ENCODE measurements at places on chromosomes 11 and 22.

DNA sequence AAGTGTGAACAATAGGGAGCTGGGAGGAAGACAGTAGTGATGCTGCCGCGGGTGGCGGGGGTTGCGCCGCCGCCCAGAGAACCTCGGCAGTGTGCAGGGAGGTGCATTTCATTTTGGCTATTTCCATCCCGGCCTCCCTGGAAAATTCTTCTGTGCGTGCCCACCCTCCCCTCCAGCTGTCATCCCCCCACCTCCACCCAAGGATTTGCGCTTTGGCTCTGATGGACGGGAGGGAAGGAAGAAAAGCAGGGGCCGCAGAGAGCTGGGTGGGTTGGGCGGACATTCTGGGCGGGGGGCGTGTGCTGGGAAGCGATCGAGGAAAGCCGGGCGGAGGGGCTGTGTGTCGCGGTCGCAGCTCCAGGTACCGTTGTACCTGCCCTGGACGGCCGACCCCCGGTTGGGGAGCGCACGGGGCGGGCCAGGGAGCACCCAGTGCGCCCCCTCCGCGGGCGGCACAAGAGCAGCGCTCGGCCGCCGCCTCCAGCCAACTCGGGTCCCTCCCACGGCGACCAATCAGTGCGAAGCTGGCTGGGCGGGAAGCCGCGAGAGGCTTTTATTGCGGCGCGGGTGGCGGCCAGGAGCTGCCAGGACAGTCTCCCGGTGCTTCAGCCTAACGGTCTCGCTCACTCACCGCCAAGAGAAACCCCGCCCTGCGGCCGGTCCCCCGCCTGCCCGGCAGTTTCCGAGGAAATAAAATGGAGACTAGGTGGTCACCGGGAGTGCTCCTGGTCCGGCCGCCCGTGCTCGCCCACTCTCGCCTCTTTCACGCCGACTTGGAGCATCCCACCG, 1.6 kb downstream of the NCAM1 start:
- DNase-seq = peak; percentile 64

DNA sequence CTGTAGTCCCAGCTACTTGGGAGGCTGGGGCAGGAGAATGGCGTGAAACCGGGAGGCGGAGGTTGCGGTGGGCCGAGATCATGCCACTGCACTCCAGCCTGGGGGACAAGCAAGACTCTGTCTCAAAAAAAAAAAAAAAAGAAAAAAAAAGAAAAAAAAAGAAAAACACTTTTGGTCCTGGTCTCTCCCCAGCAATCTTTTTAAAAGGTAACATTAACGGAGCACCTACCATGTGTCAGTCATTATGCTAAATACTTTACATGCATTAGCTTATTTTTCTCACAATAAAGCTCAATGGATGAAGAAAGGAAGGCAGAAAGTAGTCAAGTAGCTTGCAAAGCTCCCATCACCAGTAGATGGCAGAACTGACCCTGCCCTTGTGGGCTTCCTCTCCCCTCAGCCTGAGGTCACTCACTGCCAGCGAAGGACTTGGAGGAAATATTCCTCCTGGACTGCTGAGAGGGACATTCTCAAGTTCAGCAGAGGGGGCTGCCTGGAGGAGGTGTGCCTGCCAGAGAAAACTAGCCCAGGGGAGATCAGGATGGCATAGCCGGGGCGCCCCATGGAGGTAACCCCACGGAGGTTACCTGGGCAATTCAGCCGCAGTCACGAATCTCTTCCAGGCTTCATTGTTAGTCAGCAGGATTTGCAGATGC, 15.5 kb downstream of the APOL3 start:
- DNase-seq = no peak

DNA sequence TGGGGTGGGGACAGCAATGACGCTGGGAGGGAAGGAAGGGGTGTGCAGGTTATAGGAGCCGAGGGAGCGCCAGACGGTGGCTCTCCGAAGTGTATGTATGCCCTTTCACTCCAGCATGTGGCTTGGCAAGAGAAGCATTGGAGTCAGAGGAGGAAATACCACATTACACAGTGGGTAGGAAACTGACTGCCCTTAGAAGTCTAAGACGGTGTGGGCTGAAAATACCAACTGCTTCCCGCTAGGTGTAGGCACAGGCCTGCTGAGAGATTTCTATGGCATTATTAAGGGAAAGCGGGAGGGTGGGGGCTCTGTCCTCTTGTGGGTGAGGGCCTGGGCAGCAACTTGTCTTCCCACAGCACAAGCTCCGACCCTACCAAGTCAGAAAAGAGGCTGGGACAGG, 44.7 kb downstream of the CACNG2 start:
- no peak for DNase-seq

DNA sequence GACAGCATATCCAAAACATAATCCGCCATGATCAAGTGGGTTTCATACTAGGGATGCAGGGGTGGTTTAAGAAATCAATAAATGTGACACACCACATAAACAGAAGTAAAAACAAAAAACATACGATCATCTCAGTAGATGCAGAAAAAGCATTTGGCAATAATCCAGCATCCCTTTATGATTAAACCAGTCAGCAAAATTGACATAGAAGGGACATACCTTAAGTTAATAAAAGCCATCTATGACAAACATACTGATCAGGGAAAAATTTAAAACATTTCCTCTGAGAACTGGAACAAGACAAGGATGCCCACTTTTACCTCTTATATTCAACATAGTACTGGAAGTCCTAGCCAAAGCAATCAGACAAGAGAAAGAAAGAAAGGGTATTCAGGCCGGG, 49.6 kb downstream of the GAS2 start:
- DNase-seq = no peak

DNA sequence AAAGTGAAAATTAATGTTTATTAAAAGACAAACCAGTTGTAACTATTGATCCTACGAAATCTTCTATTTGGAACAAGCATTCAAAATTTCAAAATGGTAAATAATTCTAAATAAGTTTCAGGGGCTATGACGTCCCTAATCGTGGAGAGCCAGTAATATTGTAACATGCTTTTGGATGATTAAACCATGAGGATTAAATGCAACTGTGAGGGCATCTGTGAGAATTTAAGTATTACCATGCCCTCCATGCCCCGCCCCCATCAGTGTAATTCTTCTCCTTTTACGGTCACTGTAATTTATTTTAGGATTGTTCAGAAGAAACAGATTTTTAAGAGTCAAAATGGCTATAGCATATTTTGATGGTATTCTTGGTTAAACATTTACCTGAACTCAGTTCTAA, 133.2 kb downstream of the APOL5 start:
- no peak for DNase-seq

DNA sequence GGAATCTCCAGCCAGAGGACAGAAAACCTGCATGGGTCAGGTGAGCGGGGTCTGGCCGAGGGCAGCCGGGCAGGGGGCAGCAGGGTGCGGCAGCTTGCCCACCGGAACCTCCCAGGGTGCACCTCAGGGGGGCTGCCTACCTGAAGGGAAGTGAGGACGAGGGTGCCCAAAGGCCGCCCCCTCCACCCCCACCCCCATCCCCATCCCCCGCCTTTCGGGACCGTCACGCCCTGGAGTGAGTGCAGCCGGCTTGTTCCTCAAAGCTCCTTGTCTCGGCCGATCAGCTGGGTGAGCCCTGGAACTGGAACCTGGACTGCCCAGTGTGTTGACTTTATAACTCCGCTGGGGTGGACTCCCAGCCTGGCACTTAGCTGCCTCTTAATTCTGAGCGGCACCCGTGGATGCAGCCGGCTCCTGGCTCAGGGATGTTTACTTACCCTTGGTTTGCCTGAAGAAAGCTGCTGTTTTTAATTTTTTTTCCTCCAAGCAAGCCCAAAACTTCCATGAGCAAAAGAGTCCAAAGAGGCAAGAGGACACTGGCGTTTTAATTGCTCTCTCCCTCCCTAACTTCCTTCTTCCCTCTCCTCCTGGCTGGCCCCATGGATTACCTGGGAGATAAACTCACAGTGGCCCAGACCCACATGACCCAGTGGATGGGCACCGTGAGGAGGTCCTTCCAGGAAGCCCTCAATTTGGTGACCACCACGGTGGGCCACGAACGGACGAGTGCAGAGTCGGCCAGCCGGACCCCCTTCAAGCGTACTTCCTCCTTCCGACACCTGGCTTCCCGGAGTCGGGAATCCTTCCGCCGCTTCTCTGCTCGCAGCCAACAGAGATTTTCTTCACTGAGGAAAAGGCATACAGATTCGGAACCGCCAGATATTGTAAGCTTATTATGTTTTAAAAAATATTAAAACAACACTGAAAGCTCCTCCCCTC, 87.8 kb upstream of the CRYBB3 start:
- DNase-seq = no peak

GRCh38 chr22:22818861-22819855, 68.5 kb upstream of the IGLL5 start:
- no peak for DNase-seq

DNA sequence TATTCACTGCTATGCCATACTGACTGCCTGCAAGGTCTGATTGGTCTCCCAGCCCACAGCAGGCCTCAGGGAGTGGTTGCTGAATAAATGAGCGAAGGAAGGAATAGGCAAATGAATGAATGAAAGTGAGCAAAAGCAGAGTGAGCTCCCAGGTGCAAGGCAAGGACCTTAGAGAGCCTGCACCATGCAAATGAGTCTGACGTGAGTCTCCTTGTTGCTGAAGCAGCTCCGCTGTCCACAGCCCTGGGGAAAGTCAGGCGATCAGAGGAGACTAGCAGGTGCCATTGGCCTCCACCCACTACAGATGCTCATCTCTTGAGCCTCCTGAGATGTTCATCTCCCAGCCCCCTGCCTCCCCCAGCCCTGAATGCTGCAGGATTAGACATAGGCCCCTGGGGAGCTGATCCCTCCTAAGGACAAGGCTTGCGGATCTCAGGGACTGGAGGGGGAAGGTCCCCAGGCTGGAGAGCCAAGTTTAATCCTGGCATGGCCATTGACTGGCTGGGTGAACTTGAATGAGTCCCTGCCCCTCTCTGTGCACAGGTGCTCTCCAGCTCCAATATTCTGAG, 22.1 kb downstream of the GDPD5 start:
- no peak for DNase-seq

DNA sequence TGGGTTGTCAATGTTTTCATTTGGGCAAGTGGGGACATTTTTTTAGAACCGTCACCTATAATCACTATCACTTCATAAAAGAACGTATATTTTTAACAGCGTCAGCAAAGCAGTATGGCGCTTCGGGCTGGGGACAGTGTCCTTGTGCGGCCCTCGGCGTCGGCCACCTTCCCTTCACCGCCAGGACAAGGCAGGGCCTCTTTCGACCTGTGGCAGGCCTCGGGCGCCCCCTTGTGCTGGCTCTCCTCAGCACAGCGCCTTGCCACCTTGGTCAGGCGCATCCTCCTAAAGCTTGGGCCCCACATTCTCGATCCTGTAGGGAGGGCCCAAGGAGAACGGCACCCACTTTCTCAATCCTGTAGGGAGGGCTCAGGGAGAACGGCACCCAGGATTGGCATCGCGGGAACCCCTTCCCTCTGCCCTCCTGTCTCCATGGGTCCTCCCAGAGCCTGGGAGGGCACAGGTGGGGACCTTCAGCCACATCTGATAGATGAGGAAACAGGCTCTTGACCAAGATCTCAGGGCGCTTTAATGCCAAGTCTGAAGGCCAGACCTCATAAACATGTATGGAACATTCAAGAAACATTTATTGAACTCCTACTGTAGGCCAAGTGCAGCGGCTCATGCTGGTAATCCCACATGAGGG, 11.5 kb upstream of the FADD start:
- peak; percentile 62 for DNase-seq

DNA sequence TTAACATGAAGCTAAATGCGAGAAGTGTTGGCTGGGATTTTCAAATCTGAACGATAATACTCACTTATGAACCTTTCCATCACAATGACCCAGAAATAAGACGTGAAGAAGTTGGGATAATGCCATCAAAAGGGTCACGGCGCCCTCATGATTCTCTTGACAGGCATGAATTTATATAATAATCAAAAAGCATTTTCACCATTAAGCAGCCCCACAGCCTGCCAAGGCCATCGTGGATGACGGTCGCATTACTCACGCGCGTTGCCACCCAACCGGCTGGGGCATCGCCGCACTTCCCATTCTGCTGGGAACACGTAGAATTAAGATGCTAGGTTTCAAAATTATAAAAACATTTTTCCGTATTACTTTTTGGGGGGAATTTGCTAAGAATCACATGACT, 18.9 kb upstream of the GAL start:
- DNase-seq = no peak

- no peak for DNase-seq
These were observed 1195.2 kb downstream of the TBC1D22A start for GRCh38 chr22:47957649-47958048.

- no peak for DNase-seq
These were observed 1173.2 kb downstream of the BRD1 start for GRCh38 chr22:48654492-48654891.

GRCh38 chr11:108536783-108537182, 38.6 kb upstream of the POGLUT3 start:
- DNase-seq = no peak

GRCh38 chr11:80327956-80328614, 887.3 kb upstream of the TENM4 start:
- DNase-seq = no peak
